ENCODE measurements at places on chromosomes 7 and 10.

DNA sequence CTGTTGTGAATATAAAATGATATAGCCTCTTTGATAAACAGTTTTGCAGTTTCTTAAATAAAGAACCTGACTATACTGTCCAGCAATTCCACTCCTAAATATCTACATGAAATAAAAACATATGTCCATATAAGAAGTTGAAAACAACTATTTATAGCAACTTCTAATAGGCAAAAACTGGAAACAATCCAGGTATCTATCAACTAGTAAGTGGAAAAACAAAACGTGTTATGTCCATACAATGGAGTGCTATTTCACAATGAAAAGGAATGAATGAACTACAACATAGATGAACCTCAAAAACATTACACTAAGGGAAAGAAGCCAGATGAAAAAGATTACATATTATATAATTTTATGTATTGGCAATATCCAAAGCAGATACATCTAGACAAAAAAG, 268.9 kb downstream of the CSTF2T start:
- DNase-seq, result no peak

GRCh38 chr7:85186083-85186520, 754 bp downstream of the SEMA3D start:
- peak; percentile 26 for DNase-seq

DNA sequence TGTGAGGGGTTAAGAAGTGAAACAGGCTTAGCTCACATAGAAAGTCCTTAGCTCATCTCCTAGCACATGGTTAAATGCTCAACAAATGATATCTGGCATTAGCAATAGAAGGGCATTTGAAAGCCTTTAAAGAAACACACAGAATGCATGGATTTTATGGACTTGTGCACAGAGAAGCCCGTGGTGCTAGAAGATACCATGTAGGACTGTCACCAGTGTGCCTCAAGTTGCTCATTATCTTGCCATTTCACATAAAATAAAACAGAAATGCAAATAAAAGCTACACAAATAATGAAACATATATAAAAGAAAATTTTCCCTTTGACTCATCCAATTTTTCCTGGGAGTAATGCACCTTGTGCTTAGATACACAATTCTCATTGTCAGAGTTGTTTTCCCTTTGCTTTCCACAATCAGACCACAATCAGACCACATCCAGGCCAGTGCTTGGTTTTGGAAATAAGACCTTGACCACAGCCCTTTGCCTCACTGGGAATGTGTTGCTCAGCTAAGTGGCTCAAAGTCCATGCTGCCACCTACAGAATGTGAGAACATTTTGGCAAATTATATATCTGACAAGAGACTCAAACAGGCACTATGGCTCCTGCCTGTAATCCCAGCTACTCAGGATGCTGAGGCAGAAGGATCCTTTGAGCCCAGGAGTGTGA, 9.5 kb upstream of the WDR11 start:
- DNase-seq, result peak; percentile 83

DNA sequence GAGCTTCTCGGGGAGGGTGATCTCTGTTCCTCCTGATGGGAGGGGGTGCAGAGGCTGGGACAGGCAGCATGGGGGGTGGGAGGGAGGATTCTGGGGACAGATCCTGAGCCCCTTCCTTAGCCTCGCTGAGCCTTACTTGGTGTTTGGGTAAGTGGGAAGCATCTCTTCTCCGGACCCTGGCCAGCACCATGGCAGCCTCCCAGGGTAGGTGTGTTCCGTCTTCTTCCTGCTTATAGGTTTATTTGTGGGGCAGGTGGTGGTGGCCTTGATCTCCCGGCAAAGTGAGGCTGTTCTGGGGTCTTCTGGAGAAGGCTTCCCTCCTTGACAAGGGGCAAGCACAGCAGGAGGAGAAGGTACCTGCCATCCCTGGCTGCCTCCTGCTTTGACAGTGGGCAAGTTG, 226.9 kb downstream of the GLRX3 start:
- no peak for DNase-seq

DNA sequence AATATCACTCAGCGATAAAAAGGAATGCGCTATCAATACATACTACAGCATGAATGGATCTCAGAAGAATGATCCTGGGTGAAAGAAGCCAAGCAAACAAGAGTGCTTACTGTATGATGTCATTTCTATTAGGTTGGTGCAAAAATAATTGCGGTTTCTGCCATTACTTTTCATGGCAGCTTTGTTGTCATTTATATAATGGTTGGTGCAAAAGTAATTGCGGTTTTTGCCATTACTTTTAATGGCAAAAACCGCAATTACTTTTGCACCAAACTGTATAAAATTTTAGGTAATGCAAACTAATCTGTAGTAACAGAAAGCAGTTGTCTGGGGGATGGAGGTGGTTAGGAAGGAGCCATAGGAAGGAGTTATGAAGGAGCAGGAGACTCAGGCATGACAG, 318.3 kb upstream of the ZMIZ1 start:
- DNase-seq, result no peak

GRCh38 chr7:28088032-28088431, 92.6 kb downstream of the JAZF1 start:
- no peak for DNase-seq

- DNase-seq, result peak; percentile 73
Observed at GRCh38 chr7:2864999-2865670, 21.0 kb upstream of the GNA12 start.

GRCh38 chr7:494259-494687, 25.4 kb downstream of the PDGFA start:
- DNase-seq, result no peak

- DNase-seq, result no peak
Observed at GRCh38 chr7:105462765-105463420, 59.2 kb downstream of the PUS7 start.

DNA sequence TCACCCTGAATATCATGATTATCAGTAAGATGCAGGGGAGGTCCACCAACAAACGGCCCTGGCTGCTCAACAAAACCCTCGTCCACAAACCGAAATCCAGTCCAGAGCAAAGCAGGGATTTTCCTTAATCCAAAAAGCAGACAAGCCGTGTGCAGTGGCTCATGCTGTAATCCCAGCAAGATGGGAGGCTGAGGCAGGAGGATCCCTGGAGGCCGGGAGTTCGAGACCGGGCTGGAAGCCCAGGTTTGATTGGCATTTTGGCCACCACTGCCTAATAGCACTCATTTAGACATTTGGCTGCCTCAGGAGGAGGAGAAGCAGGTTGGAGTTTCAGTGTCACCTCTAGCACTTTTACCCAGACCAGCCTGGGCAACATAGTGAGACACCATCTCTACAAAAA, 562.0 kb upstream of the AUTS2 start:
- no peak for DNase-seq

DNA sequence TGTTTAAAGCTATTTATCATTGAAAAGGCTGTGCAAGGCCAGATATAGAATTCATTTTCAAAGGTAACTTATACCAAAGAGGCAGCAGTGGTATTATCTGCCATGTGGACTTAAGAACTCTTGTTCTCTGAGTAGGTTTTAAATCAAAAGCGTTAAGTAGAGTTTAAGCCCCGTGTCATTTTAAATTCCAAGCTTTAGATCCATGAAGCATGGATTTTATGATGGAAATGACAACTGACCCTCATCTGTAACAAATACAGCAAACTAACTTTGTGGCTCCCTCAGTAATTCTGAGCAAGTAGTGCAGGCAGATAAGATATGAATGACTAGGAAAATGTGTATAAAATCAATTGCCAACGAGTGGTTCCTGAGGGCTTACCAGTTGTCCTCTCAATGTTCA, 247.0 kb downstream of the WDR11 start:
- DNase-seq, result no peak

DNA sequence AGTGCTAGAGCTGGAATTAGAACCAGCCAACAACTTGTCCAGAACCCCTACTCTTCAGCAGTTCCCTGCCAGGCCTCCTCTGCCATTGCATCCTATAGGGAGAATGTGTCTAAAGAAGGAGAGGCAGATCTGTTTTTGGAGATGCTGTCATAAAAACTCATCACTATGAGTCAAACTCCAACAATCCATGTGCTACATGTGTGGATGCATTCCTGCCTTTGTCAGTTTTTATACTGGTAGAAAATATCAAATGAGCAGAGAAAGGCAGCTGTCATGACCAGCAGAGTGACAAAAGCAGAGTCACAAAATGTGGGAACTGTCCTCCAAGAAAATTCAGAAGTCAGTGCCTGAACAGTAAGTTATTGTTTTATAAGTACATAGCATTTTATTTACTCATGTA, 93.0 kb downstream of the ABLIM1 start:
- peak; percentile 13 for DNase-seq

- no peak for DNase-seq
Observed at GRCh38 chr7:75734586-75735458, 3.9 kb downstream of the HIP1 start.

DNA sequence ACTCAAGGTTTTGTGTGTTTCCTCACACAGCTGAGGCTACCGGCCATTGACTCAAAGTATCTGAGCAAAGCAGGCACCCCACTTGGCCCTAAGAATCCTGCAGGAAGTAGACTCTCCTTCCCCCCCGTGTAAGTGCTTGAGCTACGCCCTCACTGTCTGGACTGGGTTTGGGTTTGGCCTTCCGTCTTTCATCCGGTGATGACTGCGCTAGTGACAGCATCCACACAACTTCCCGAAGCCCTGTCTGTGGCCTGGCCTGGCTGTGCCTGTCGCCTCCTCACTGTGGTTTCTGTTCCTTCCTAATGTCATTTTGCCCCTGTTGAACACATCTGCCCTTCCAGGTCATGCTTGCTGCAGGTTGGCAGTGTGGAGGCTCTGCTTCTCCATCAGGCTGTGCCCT, 14.5 kb downstream of the C7orf57 start:
- DNase-seq, result no peak

DNA sequence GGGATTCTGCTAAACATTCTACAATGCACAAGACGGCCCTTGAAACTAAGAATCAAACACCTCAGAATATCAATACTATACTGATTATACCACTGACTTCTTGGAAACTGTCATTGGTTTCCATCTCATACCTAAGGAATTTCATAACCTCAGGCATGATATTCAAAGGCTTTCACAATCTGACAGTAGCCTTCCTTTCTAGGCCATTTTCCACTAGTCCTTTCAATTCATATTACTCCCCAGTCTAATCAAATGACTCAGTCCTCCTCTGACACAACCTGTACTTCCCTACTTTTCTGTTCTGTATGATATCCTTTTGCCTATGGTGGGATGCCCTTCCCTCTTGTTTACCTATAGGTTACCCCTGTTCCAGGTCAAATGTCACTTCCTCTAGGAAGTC, 48.3 kb downstream of the CSTF2T start:
- no peak for DNase-seq

- DNase-seq, result no peak
Observed at GRCh38 chr7:155221547-155221946, 76.1 kb upstream of the INSIG1 start.

- no peak for DNase-seq
Observed at GRCh38 chr10:7861509-7862120, 43.3 kb downstream of the TAF3 start.

DNA sequence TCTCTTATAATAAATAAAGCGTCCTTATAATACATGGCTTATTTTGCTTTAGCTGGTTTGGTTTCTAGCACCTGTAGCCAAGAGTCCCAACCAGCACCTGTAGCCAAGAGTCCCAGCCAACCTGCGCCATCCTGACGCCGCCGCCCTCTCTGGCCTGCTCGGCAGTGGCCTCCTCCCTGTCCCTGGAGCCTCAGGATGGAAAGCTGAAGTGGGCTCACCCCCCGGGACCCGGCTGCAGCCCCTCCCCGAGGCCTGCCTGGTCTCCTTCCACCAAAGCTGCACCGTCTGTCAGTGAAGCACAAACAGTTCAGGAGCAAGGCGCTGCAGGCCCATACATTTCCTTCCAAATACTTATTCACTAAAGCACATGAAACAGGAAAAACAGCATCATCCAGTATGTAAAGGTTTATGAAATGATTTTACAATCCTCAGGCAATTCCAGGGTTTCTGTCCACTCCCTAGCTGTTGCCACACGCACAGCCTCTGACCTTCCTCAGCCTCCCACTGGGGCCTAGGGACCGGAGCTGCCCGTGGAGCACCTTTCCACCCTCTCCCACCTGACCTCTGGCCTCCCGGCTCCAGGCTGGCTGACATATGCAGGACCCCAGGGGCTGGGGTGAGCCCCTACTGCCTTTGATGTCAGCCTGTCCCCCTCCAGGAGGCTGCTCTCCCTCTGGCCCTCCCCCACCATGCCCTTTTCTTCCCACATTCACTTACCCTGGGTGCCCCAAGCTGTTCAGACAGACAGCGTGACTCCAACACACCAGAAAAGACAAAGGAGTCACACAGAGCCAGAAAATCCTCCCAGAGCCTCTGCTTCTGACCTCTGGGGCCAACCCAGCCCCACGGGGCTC, 149.6 kb upstream of the PPP2R2D start:
- DNase-seq, result no peak

GRCh38 chr7:131547589-131547988, 8.8 kb downstream of the PODXL start:
- no peak for DNase-seq

DNA sequence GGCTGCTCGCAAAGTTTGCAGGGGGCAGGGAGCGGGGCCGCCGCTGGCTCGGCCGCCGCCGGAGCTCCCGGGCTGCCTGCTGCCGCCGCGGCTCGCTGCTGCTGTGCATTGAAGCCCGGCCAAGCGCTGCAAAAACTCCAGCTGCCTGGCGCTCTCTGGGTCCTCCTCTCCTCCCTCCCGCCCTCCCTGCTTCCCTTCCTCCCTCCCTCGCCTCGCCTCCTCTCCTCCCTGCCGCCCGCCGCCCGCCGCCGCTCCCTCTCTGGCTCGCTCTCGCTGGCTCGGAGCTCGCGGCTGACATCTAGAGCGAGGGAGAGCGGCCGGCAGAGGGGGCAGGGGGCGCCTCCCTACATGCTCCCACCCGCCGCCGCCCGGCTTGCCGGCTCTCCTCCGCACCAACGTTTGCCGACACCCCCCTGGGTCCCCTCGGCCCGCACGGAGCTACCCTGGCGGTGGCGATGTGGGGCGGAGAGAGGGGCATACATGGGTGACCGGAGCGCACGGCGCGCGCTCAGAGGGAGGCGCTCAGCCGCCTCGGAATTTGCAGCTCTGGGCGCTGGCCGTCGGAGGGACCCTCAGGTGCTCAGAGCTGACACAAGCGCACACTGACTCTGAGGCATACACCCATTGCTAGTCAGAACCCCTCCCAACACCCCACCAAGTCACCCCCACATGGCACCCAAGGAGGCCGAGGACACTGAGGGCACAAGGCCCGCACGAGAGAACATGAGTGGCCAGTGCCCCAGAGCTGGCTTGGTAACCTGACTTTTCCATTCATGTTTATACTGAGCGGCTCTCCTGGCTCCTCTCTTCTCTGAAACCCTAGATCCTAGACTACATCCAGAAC, 1.2 kb upstream of the PLXNA4 start:
- peak; percentile 71 for DNase-seq

- peak; percentile 60 for DNase-seq
Observed at GRCh38 chr10:99461230-99461629, 30.8 kb upstream of the GOT1 start.

- DNase-seq, result no peak
Observed at GRCh38 chr7:159249671-159250070, 105.0 kb upstream of the VIPR2 start.

GRCh38 chr7:134370135-134370534, 53.4 kb upstream of the SLC35B4 start:
- no peak for DNase-seq
